ENCODE measurements at places on chromosomes 1 and 21. TPM values are rescaled to one million over a fixed set of nuclear protein-coding genes. Genes with fewer than 3 reads are reported as not detected.

DNA sequence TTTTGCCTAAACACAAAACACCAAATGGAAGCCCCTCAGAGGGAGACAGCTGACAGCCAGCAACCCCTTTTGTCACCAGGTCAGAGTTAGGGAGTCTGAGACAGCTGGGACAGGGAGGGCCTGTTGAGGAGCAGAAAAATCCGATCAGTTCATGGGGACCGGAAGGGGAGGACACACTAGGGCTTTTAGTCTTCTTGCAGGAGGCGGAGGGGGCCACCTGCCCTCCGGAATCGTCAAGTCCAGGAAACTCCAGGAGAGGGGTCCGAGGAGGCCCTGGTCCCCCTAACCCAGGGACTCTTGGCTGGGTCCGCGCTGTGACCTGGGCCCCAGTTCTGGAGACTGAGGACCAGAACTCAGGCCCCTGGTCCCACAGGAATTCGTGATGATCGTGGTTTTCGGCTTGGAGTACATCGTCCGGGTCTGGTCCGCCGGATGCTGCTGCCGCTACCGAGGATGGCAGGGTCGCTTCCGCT is 34.2 kb downstream of the KCNQ4 start:
- no peak for DNase-seq

DNA sequence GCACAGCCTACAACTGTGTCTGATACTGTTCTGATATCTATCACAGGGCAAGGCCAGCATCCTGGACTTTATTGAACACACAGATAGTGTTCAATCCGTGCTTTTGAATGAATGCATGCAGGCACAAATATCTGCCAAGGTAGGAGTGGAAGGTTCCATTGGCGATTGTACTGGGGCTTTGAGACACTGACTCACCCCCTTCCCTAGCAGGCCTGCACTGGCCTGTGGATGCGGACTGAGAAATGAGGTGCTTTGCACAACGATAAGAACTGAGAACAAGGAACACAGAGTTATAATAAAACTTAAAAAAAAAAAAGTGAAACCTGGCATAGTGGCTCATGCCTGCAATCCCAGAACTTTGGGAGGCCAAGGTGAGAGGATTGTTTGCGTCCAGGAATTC is 62.4 kb upstream of the NGF start:
- DNase-seq, result no peak

- DNase-seq, result no peak
Measured at GRCh38 chr1:61221642-61222041, 139.3 kb downstream of the NFIA start.

- DNase-seq, result no peak
Measured at GRCh38 chr21:46247699-46248421, 19.3 kb upstream of the LSS start.

- no peak for DNase-seq
Measured at GRCh38 chr1:246988316-246988715, 19.5 kb downstream of the ZNF695 start.

DNA sequence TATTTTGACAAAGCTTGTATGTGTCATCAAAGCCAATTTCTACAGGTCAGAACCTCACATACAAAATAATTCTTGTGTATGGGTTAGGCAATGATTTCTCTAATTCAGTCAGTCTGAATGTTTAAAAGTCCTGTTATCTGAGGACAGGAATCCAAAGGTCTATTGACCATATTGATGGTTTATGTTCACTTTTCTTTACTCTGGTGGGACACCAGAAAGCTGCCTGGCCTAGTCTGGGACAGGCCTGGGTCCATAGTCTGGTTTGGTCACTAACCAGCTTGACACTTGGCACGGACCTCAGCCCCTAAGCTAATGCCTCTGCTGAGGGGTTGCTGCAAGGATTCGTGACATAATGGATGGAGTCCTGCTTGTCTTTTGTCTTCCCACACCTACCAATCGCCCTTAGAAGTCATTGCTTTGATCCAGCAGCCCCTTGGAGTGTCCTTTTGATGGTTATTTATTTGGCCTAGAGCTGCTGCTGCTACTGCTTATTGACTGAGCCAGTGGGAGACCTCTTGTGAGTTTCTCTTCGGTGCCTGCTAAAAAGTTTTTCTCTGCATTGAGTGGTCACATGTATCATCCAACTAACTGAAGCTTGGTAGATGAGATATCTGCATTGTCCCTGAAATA is 15.7 kb downstream of the IFNAR2 start:
- DNase-seq, result no peak

GRCh38 chr1:81805537-81806431 is 5.0 kb downstream of the ADGRL2 start:
- DNase-seq, result no peak

GRCh38 chr1:159090286-159091179 is 14.0 kb upstream of the AIM2 start:
- DNase-seq, result no peak

DNA sequence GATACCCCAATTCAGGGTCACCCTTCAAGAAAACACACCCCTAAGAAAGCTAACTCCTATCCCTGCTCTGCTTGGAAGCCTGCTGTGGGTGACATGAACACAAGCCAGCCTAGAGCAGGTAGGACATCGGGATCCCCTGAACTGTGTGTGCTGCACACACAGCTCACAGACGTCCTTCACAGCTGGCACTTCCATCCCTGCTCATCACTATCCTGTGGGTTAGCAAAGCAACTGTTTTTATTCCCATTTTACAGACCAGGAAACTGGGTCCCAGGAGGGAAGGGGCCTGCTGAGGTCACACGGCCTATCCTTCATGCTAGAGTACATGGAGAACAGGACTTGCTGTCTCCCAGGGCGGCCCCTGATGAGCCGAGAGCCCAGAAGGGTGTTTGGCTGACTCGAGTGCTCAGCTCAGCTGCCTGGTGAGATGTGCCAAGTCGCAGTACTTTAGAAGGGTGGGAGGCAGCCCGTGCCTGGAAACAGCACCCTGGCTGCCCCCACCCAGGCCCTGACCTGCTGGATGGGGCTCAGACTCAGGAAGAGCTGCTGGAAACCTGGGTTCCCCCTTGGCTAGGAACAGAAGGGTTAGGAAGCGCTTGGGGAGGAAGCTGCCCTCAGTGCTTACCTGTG is 28.3 kb upstream of the BTG2 start:
- DNase-seq, result no peak

DNA sequence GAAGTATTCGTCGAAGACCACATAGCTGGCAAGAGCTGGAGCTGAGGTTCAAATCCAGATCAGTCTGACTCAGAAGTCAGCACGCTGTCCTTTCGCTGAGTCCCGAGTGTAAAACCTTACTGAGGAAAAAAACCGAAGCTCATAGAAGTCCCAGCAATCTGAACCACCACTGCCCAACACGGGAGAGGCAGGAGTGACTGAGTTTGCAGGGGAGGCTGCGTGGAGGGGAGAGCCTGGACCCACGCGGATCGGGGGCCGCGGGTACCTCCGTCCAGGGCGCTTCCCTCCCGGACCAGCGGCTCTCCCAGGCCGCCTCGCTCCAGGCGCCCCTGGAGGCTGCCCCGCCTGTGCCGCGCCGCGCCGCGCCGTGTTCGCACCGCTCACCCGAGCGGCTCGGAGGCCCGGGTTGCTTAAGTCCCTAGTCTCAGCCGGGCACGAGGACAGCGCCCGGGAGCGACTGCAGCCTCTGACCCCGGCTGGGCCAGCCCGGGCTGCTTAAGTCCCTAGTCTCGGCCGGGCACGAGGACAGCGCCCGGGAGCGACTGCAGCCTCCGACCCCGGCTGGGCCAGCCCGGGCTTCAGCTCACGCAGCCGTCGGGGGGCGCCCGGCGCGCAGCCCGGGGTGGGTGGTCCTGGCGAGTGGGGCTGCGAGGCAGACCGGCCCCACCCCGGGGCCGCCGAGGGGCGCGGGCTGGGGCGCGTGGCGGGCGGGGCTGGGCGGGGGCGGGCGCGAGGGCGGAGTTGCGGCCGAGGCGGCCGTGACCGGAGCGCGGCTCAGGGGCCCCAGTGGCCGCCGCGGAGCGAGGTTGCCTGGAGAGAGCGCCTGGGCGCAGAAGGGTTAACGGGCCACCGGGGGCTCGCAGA is at the start of gene ADAMTSL4:
TSS of gene ADAMTSL4 (plus strand) at position 777 of the 864 bp plus-strand sequence. CDS start 2,881 bp downstream, outside the sequence.
- DNase-seq, result no peak

The MPL gene
- total RNA-seq, result not detected

GRCh38 chr1:151047591-151047924 is at the start of gene C1orf56:
TSS of gene C1orf56 (plus strand) at chr1:151047751. CDS start at chr1:151047848, 97 bp downstream.
- peak; percentile 57 for DNase-seq

The UBE2J2 gene
- total RNA-seq, result 39.6 TPM

DNA sequence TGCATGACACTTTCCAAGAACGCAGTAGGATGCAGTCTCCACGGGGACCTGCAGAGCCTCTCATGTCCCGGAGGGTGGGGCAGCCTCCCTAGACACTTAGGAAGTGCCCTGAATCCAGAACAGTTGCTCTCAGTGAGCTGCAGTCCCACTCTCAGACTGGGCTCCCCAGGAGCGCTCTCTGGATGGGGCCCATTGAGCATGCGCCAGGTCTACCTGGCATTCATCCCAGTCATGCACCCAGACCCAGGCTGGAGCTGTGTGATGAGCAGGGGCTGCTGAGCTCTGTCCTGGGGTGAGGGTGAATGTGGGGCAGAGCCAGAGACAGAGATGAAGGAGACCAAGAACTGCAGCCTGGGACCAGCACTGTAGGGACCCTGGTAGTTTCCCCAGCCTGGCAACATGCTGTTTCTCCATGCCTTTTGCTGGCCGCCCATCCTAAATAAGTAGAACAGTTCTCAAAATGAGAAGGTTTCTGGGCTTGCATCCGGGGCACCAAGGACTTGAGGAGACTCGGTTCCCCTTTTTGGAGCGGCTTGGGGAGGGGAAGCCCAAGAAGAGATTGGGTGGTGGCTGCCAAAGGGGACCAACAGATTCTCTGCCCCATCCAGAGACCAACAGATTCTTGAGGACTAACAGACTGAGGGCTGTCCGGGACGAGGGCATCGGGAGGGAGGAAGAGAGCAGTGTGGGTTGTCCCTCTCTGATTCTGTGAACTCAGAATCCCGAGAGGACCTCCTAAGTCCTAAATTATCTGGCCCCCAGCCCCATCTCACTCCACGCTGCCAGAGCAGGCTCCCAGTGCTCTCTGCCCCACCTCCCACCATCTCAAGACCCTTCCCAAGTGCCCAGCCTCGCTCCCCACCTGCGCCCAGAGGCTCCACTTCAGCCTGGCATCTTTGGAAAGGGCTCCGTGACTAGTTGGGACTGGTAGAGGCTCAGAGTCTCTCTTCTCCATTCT is 1.0 kb upstream of the PGLYRP4 start:
- DNase-seq, result no peak

- DNase-seq, result no peak
Measured at GRCh38 chr1:79105500-79105899, 99.0 kb upstream of the ADGRL4 start.

DNA sequence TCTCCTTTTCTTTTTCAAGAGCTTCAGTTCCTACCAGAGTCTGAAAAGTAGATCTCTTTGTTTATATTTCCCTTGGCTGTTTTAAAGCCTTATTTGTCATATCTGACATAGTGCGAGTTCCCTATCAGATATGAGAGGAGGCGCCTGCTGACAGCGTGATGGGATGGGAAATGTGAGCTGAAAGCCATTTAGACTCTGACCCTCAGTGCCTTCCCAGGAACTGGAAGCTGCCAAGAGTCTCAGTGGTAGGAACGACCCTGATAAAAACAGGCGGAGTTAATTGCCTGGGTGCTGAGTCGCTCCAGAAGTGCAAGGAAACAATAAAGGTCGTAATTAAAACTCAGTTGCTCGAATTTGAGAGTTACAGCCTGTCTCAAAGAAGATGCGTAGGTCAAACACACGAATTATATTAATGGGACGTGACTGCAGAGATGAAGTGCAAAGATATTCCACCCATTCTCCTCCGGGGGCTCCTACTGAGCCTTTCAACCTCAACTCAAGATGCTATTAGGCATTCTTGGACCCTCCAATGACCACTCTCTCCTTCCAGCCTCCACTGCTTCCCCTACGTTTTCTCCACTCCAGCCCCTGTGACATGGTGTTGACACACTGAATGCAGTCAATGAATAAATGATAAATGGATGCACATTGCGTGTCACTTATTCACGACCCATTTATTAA is 84.6 kb downstream of the KAZN start:
- DNase-seq, result no peak

DNA sequence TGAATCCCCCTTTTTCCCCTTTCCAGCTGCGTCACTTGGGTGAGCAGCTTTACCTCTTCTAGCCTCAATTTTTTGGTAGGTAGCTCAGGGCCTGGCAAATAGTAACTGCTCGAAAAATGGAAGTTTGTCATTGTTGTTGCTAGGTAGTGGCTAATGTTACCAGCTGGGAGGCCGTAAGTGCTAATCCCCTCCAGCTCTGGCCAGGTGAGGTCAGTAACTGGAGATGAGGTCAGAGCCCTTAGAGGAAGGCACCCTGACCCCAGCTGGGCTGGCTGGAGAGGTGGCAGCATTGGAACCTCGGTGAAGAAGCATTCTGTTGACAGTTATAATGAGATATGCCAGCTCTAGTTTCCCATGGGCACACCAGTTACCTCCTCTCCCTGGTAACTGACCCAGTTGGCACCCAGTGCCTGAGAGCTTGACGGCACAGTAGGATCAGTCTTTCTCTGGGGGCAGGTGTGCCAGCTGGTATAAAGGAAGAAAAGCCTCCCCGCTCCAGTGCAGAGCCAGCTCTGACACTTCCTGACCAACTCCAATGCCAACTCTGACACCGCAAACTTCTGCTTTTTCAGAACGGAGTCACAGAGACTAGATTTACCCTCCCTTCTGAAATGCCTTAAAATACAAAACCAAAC is 35.0 kb upstream of the SLC2A1 start:
- no peak for DNase-seq

DNA sequence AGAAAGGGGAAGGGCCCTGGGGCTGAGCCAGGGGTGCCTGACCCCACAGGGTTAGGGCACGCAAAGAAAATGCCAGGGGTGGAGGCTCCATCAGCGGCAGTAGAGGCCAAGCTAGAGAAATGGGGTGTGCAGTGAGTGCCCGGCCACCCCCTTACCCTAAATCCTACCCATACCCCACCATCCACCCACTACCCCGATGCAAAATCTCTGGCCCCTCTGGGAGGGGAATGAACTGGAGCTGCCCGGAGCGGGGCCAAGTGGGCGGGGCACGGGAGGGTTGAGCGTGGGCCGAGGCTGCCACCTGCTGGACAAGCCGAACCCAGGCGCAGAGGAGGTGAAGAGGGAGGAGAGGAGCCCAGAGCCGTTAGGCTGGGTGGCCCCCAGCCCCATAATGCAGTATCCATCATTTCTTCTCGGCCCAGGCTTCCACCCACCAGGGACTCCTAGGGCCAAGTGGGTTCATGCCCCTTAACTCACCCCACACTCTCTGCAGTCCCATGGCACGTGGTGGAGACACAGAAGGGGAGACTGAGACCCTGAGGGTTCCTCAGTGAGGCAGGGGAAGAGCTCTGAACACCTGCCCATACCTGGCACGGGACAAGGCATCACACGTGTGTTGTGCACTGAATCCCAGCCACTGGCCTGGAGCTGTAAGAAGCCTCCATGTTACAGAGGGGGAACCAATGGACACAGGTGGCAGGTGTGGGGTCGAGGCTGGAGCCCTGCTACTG is 1.4 kb upstream of the C1QC start:
- DNase-seq, result peak; percentile 34
